ENCODE measurements at places on chromosomes 2 and 18.

DNA sequence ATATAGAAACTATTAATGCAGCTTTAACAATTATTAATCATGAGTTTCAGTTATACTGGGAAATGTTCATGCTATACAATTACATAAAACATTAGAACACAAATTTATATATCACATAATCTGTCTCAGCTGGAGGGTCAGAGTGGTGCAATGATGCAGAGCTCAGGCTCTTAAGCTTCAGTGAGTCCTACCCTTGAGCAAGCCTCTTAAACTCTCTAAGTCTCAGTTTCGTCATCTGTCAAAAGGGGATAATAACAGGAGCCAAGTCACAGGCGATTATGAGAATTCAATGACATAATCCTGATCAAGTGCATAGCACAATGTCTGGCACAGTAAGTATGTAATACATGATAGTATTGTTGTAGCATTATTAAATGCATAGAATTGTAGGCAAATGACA is 46.0 kb downstream of the LAMA1 start:
- DNase-seq: no peak

DNA sequence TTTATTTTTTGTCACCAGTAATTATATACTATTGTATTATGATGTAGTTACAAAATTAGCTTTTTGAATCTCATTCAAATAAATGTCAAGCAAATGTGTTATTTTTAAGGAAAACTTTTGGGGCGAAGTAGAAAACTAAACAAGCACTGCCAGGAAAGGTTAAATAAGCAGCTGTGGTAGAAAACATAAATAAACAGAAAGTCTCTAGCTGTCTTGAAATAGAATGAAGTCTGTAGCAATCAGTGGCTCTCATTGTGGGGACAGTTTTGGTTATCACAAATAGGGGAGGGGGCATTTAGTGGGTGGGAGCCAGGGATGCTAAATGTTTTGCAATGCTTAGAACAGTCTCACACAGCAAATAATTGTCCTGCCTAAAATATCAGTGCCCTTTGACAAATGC is 3.4 kb downstream of the INSIG2 start:
- DNase-seq: no peak

DNA sequence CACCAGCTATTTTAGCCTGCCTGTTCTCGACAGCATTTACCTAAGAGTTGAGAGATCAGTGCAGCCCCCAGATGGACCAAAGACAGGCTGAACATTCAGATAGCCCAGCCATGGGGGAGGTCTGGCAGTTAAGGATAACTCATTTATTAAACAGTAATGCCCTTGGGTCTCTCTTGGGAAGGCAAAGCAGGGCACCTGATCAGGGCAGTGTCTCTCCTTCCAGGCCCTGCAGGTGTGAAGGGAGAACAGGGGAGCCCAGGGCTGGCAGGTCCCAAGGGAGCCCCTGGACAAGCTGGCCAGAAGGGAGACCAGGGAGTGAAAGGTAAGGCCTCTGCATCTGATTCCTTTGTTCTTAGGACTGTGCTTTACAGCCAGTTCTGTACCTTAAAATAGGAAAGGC is 49.6 kb downstream of the MARCO start:
- DNase-seq: no peak

DNA sequence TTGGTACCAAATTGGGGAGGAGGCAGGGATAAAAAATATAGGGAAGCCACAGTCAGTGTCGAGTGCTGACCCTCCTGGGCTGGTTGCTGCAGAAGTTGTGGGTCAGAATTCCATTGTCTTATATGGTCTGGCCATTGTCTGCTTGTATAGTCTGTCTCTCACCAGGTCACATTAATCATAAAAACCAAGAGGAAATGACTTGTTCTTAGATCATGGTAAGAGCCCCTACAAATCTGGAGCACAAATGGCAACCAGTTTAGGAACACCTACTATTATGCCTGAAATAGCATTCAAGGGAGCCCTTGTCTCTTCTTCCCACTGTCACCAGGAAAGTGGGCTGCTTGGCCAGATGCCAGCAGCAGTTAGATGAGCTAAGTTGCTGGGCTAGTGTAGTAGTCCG is 119.7 kb upstream of the RMP24 start:
- no peak for DNase-seq

DNA sequence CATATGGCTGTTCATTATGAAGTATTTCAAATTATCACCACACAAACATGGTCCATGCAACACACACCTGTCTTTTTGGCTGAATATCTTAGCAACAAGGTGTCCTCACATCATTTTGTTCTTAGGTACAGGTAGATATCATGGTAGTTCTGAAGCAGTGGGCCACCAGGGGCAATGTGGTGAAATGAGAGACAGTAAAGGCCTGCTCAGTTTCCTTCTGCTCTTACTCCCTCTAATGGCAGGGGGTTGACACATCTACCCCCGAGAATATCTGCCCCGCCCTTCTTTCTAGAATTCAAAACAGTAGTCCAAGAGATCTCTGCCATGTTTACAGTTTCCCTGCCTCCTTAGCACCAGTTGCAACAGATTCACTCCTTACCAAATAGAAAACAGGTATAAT is 147.0 kb upstream of the KLHL14 start:
- DNase-seq: no peak

DNA sequence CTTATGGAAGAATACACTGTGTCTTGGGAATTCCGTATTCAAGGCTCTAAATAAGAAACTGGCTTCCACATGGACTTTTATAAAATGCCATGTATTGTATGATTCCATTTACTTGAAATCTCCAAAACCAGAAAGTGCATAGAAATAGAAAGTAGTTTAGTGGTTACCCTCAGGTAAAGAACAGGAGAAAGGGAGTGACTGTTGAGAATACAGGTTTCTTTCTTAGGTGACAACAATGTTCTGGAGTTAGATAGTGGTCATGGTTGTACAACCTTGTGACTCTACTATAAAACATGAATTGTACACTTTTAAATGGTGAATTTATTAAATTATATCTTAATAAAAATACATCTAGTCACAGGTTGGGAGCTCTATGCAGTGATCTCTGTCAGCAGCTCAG is 481.8 kb downstream of the SPAG16 start:
- no peak for DNase-seq

DNA sequence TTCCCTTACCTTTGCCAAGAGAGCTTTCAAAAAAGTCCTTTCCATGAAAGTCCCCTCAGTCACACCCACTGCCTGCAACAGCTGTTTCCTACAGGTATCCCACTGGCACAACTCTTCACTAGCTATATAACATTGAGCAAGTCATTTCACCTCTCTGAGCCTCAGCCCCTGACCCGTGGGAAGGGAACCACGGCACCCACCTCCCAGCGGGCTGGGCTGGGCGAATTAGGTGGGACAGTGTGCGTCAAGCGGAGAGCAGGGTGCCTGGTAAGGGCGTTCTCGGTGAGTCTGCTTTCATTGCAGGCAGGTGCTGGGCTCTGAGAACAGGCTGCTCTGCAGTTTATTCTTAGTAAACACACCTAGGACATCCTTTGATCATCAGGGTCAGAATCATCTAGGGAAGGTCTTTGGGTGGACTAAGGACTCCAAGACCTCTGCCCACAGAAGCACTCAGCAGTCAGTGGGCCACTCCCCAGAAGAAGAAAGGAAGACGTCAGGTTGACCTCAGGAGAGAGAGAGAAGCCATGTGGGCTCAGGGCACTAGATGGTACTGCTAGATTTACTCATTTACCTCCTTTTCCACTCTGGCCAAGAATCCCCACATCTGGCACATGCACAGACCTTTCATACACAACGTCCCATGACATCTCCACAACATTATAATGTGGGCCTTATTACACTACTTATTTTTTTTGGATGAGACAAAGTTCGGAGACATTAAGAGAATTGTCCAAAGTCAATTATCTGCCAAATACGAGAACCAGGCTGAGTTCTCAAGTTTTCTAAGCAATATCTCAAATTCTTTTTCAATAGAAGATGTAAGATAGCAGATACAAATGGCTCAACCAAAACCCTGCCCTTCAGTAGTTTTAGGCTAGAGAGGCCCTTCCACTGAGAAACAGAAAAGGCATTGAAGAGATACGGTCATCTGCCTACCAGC is 79.9 kb downstream of the GALNT14 start:
- no peak for DNase-seq

DNA sequence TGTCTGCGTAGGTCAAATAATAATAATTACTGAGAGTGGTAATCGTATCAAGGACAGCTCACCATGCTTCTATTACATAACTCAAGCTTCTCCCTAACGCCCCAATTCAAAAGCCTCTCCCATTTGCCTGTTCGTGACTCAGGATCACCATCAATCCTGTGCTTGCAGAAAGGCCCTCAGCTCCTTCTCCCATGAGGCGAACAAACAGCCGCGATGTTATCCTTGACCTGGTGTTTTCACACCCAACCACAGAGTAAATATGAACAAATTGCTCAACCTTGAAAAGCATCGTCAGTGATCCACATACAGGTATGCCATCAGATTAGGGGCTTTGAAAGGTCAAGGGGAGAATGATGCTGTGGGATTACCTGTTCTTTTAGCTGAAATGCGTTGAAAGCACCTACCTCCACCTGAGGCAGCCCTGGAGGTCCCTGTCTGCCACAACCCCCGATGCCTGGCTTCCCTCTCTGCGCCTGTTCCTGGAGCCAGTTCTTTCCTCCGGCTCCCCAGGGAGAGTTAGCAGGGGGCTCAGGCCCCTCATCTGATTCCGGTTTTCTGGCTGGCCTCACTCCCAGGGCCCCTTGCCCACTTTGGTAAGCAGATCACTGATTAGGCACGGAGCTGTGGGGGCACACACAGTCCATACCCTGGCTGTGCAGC is 39.1 kb upstream of the ODC1 start:
- DNase-seq: no peak

DNA sequence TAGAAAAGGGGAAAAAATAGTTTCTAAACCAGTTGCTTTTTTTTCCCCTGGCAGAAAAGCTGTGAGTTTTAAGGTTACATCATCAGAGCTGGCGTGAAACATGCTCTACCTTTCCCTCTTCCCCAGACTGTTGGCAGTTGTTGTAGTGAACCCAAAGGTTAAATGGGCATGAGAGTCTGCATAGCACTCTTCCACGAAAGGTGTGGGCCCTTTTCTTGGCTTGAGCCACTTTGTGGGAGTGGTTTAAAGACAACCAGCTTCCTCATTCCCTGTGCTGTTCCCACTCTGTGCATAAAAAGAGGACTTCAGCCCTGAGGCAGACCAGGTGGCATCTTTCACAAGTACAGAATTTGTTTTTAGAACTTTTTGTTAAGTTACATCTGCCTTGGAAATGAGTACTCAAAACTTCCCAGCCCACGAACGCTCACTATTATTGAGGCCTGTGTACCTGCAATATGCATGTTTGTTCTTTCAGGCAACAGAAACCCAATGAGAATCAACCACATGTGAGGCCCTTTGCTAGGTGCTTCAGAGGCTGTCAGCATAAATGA is 243.8 kb downstream of the BABAM2 start:
- no peak for DNase-seq

GRCh38 chr2:224062481-224063297 is 23.6 kb upstream of the SERPINE2 start:
- DNase-seq: no peak

DNA sequence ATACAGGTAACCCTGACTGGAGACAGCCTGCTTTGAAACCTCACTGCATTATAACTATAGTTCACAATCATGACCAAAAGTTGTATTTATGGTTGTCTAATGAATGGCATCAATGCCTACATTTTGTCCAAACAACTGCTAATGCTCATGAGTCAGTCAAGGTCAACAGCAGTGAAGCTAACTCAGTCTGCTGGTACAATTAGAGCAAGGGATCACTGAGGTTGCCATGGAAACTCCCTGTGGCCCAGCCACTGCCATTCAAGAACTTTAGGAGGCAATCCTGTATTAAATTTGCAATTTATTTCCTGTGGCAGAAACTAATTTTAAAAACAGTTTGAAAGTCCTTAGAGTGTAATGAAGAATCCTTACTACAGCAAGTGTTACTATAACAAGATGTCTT is 185.1 kb upstream of the SMAD7 start:
- DNase-seq: no peak

DNA sequence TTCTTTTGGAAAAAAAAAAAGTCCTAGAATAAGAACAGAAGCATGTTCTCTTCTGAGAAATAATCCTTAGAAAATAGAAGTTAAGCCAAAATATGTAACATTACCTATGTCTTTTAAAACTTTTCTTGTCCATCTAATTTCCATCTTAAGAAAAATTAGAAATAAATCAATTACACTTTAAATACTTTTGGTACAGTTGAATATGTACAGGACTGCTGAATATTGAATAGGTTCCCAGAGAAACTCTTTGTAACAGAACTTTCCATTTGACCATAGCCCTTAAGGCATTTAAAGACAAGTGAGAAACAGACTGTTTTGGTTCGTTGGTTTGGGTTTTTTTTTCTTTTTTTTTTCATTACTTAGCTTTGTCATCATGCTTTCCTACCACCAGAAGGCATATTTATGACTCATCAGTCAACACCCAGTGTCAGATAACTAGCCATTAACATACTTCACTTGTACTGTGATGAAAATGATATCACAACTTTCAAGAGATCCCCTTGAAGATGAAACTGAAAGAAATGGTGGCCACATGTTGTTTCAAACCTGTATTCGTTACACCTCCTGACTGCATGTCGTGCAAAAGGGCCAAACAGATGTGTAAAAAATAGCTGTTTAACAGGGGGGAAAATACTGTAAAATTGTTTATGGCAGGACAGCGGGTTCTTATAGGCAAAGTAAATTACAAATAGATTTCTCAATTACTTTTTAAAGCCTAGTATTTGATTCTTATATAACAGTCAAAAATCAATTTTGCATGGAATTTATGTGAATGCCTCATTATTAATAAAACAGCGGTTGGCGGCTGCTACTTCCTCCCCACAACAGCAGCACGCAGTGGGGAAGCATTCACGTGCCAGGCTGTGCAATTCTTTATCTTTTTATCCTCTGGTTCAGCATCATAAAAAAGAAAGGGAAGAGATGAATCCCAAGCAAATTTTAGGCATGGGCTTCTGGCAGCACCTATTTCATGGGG is 280.7 kb upstream of the HNRNPA3 start:
- peak; percentile 50 for DNase-seq

DNA sequence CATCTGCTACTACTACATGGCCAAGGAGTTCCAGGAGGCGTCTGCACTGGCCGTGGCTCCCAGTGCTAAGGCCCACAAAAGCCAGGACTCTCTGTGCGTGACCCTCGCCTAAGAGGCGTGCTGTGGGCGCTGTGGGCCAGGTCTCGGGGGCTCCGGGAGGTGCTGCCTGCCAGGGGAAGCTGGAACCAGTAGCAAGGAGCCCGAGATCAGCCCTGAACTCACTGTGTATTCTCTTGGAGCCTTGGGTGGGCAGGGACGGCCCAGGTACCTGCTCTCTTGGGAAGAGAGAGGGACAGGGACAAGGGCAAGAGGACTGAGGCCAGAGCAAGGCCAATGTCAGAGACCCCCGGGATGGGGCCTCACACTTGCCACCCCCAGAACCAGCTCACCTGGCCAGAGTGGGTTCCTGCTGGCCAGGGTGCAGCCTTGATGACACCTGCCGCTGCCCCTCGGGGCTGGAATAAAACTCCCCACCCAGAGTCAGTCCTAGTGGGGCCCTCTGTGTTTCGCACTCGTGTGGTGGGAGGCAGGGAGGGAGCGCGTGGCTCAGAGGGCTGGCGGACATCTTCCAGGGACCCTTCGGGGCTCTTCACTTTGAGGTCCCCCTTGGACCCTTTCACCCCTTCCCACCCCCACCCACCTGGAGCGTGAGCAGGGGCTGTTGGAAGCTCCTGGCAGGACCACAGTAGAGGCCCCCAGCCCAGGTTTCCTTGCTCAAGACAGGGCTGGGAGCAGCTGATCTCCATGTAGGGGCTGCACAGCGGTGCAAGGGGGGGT is 5.7 kb downstream of the GPR35 start:
- no peak for DNase-seq

- no peak for DNase-seq
Observed at GRCh38 chr2:118853651-118854291, 6.3 kb upstream of the EN1 start.

- DNase-seq: no peak
Observed at GRCh38 chr2:126722546-126722945, 66.6 kb downstream of the GYPC start.
